Umbilical cord (tissue), 2 donors: ENCODE measurements at places on chromosomes 1 and 21. TPM values are rescaled to one million over a fixed set of nuclear protein-coding genes. Genes with fewer than 3 reads are reported as not detected.

Gene CRABP2
- 46.7 TPM for total RNA-seq

Gene RHBG
- total RNA-seq = not detected

Gene TAL1
- 3.1 TPM for total RNA-seq

DNA sequence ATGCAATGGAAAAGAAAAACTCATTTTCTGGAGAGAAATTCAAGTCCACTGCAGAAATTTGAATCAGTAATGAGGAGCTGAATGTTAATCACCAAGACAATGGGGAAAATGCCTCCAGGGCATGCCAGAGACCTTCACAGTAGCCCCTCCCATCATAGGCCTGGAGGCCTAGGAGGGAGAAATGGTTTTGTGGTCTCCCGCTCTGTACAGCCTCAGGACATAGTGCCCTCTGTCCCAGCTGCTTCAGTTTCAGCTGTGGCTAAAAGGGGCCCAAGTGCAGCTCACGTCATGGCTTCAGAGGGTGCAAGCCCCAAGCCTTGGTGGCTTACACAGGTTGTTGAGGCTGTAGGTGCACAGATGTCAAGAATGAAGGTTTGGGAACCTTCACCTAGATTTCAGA is 223.0 kb downstream of the GRIK1 start:
- DNase-seq = no peak

GRCh38 chr1:200342511-200343311 is 67.1 kb downstream of the ZNF281 start:
- peak; percentile 54 for DNase-seq

DNA sequence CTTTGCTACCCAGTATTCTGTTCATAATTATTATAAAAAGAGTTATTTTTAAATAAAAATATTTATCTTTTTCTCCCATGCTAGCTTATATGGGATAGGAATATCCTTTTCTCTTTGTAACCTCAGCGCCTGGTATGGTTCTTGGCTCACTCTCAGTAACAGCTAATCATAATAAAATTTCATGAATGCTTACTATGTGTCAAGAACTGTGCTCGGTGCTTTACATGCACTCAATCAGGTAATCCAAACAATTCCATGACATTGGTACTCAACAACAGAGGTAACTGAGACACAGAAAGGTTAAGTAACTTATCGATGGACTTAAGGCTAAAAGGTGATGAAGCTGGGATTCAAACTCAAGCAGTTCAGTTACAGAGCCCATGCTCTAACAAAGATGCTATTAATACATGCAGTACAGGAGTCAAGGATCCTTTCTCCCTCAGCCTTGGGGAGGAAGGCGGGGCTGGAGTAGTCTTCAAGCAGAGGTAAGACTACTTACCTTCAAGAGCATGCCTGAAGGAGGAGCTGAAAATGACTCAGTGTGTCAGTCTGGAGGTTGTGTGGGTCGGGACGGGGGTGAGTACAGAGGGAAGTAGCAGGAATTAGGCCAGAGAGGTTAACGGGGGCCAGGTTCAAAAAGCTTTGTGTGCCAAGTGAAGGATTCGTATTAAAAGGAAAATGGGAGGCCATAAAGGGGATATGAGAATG is 73.4 kb downstream of the PLPPR5 start:
- no peak for DNase-seq
